ENCODE measurements at places on chromosomes 6 and 20.

DNA sequence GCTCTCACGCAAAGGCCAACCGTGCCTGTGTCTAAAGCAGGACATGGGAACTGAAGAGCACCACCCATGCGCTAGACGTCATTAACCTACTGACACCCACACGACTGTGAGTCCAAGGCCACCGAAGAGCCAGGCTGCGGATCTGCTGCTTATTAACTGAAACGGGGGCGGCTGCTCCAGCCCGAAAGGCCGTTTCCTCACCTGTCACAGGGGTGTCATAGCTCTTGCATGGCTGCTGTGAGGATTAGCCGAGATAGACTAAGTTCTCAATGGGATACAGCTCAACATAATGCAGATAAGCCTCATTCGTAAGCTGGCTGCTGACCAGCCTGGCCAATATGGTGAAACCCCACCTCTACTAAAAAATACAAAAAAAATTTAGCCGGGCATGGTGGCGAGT, 26.7 kb downstream of the OVOL2 start:
- DNase-seq, result no peak

DNA sequence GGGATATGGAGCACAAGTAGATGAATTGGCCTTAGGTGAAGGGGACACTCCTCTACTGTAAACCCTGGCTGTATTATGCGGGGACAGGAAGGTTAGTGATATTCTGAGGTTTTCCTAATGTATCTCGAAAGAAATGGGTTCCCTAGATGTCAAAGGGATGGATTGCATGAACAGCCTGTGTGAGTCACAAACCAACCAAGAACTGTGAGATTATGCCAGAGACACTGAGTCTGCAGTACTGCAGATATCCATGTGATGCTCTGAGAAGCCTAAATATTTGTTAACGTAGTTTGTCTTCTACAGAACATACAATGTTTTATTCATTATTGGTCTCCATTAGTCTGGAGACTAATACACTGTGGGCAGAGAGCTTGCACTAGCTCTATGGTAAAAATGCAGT, 182.2 kb downstream of the AKAP7 start:
- DNase-seq, result no peak

DNA sequence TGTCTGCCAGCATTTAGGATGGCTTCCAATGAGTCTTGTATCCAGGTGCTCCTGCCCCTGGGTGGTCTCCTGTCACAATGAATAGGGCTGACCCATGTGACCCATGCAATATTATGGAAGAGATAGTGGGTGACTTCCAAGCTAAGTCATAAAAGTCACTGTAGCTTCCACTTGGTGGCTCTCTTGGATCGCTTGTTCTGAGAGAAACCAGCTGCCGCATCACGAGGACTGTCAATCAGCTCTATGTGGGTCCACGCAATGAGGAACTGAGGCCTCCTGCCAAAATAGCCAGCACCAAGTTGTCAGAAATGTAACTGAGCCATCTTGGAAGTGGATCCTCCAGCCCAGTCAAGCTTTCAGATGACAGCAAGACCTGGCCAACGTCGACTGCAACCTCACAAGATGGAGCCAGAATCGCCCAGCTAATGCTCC, 14.9 kb upstream of the MATN4 start:
- no peak for DNase-seq

- DNase-seq, result no peak
Measured at GRCh38 chr6:127397729-127398630, 54.6 kb upstream of the ECHDC1 start.

DNA sequence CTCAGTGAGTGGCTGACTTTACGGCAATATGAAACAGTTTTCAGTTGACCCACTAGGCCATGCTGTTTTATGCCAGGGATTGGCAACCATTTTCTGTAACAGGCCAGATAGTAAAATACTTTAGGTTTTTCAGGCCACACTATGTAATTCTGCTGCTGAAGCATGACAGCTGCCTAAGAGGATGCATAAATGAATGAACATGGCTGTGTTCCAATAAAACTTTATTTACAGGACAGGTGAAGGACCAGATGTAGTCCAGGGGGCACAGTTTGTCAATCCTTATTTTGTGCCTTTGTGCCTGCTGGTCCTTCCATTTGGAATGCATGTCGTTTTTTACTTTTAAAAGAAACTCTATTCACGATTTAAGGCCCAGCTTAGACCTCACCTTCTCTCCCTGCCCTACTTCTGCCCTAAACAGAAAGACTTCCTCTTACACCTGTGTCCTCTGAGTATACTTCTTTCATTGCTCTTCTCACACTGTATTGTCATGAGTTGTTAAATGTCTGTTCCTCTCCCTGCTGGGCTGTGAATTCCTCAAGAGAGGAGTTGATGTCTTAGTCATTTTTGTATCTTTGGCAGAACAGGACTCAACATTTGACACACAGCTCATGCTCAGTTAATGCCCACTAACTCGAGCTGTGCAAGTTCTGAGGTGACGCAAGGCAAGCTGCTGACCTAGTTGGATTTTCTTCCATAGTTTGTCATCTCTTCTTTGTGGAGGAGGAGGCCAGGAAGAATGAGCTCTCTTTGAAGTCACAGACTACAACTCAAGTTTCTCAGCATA, 90.1 kb upstream of the MAP7 start:
- DNase-seq, result no peak

DNA sequence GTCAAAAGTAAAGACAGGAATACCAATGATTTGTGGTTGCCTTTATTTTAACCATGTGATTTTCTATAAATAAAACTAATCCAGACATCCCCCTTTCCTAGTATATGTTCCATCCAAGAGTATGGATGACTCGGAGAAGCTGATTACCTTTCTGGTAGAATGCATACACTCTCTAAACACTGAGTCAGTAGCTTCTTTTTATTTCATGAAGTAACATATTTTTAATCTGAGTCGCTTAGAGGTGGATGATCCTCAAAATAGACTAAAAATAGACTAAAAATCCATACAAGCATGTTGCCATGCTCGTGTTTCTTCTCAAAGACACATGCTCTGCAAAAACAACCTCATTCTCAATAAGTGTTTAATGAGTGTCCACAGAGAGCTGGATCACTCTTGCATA, 263.7 kb downstream of the COL12A1 start:
- no peak for DNase-seq

DNA sequence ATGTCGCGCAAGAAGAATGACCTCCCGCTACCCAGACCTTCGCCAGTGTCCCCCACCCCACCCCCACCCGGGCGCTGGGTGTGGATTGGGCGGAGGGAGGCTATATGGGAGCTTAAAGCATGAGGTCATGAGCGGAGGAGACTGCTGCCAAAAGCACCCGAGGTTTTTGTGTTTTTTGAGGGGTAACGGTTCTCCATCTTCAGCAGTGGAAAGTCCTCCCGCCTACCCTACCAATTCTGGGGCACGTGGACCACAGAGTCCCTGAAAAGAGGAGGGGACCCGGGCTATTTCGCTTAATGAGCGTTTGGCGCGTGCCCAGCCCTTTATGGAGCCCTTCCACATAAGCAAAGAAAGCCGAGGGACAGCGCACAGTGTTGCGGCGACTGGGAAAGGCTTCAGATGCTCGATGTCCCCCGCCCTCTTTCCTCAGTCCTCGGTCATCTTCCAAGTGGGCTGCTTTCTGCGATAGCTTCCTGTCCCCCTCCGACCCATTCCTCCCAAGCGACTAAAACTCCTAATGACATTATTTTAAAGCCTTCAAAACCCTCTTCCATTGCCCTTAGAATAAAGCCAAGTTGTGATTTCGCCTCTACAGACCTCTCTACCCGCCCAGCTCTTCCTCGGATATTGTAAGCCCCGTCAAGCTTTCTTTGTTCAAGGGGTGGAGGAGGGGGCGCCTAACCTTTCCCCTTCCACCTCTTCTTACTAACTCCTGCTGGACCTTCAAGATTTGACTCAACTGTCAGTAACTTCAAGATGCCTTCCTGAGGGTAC, 2.1 kb upstream of the TRERF1 start:
- no peak for DNase-seq

DNA sequence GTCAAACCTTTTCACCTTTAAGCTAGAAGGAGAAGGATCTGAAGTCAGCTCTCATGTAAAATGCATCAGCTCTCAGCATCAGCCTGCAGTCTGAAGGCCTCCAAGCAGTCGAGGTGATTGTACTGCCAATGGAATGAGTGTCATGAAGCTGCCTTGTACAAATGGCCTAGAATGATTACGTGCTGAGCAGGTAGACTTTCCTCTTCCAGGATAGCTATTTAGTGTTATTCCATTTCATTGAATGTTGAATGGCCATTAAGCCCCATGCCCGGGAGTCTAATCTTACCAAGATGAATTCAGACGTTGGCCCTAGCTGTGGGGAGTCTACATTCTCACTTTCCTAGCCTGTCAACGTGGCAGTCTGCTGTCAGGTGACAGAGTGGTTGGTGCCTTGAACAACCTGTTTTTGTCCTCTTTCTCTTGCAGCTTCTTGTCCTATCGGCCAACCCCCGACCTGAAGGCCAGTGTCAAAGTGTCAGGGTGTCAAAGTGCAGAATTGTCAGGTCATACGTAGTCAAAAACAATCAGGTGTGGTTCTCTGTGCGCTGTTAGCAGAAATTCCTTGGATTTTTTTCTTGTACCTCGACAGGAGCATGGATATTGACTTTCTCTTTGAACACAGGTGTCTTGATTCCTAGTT, 95.2 kb upstream of the TIAM2 start:
- no peak for DNase-seq

- DNase-seq, result no peak
Measured at GRCh38 chr20:52137850-52138249, 53.7 kb downstream of the ZFP64 start.

- DNase-seq, result no peak
Measured at GRCh38 chr20:51280047-51280446, 257.1 kb upstream of the KCNG1 start.

- peak; percentile 78 for DNase-seq
Measured at GRCh38 chr6:33430991-33431879, 11.4 kb downstream of the SYNGAP1 start.

GRCh38 chr6:41053041-41053440, at the start of gene APOBEC2:
APOBEC2 (plus strand) TSS chr6:41053202; CDS start chr6:41053348, 146 bp downstream.
- no peak for DNase-seq

GRCh38 chr6:154249499-154250298, 106.9 kb downstream of the IPCEF1 start:
- DNase-seq, result peak; percentile 29

DNA sequence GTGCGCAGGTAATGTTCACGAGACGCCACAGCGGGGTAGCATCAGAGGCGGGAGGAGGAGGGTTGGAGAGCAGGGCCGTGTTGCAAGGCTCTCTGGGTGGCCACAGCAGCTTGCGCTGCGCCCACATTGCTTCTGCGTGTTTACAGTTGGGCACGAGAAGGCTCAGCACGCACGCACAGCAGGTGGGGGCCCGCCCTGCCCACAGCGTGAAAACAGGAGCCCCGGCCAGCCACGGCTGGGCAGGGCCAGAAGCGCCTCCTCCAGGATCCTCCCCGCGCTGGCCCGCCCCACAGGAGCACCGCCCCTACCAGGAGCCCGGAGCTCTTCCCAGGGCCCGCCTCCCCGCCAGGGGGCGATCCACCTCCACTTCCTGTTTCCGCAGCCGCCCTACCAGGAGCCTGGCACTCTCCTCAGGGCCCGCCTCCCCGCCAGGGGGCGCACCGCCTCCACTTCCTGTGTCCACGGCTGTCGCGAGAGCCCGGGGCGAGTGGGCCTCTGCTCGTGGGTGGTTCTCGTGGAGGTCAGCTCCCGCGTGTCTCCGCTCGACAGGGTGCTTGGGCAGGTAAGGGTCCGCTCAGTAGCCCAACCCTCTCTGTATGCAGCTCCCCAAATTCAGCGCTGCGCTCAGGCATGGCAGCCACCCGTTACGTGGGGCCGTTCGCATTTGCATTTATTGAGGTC, at the start of gene FAM50B:
Gene FAM50B, plus strand, starts transcription at position 449 of the 681 bp plus-strand sequence. CDS start 439 bp downstream, outside the sequence.
- DNase-seq, result peak; percentile 93

GRCh38 chr20:53186635-53187034, 214.5 kb downstream of the TSHZ2 start:
- DNase-seq, result no peak

- DNase-seq, result peak; percentile 70
Measured at GRCh38 chr6:14732844-14733757, 512.8 kb upstream of the JARID2 start.

GRCh38 chr20:31474097-31474436, 860 bp downstream of the DEFB124 start:
- DNase-seq, result no peak

DNA sequence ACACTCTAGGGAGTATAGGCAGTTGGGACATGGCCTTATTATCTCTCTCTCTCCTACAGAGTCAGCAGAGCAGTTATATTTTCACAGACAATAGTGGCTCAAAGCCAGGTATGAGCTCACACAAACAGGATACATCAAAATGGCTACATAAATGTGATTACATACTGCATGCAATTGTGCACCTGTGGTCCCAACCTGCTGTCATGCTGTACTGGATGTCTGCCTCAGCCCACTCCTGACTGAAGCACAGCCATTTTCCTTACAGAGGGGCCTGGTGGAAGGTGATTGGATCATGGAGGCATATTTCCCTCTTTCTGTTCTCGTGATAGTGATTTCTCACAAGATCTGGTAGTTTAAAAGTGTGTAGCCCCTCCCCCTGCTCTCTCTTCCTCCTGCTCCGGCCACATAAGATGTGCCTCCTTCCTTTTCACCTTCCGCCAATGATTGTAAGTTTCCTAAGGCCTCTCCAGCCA, 37.0 kb upstream of the SAMHD1 start:
- DNase-seq, result no peak

DNA sequence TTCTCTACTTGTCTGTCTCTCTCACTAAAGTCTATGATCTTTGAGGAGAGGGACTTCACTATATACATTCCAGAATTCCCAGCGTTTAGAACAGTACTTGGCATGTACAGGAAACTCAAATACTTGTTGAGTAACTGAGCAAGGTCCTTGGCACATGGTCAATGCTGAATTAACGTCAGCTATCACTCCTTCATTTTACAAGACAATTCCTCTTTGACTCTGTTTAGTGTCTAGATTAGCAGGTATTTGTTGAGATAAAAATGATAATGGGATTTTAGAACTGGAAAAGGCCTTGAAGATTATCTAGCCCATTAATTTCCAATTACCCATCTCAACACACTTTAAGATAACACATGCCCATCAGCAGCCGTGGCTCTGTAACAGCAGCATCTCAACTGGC, 6.6 kb upstream of the GUCA1B start:
- no peak for DNase-seq

DNA sequence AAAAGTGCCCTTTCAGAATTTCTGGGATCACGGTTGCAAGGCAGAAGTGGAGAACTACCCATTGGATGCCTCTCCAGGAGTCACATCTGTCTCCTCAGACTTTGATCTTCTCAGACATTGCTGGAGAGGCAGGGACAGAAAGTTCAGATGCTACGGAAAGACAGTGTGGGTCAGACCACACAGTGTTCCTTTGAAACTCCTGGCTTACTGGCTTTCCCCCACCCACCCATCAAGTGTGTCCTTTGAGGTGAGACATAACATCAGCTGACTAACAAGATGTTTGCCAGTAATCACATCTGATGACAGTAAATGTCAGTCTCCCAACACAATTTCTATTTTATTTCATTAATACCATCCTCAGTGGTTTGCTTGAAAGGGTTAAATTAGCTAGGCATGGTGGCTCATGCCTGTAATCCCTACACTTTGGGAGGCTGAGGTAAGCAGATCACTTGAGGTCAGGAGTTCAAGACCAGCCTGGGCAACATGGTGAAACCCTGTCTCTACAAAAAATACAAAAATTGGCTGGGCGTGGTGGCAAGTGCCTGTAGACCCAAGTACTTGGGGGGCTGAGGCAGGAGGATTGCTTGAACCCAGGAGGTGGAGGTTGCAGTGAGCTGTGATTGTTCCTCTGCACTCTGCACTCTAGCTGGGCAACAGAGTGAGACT, 67.2 kb upstream of the SNX9 start:
- peak; percentile 79 for DNase-seq
